Endothelial cell of umbilical vein (primary cell): ENCODE measurements at places on chromosomes 12 and 14. TPM values are rescaled to one million over a fixed set of nuclear protein-coding genes. Genes with fewer than 3 reads are reported as not detected.

DNA sequence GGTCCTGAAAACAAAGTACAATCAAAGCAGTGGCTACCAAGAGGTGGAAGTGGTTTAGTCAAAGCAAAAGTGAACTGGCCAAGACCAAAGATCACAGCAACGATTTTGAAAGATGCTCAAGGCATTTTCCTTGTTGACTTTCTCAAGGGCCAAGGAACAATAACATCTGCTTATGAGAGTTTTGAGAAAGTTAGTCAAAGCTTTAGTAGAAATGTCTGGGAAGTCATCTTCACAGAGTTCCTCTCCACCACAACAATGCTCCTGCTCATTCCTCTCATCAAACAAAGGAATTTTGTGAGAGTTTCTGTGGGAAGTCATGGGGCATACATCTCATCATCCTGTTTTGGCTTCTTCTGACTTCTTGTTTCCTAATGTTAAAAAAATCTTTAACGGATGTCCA, 80.1 kb downstream of the PLEKHA5 start:
- no peaks in the 10 kb centered on the region for H3K36me3 ChIP-seq
- no peak overlapping the region for H3K4me3 ChIP-seq
- no peaks in the 10 kb centered on the region for H3K4me1 ChIP-seq
- H3K27me3 ChIP-seq, result no peaks in the 10 kb centered on the region

DNA sequence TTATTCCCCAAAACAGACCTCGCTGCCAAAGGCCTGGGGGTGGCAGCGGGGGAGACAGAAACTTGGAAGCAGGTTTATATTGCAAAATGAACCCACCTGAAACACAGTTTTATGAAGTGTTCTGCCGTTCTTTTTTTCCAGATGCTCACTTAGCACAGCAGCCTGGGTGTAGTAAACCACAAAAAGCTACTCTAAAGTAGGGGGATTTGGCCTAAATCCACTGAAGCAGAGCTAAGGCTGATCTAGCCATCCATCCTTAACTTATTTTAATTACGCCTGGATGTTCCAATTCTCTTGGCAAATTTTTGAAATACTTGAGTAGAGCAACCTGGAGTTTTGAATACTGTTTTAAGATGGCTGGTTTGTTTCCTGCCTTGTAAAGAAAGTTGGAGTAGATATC, 121.2 kb downstream of the GPR135 start:
- no peak overlapping the region for H3K27ac ChIP-seq
- DNase-seq, result no peak
- H3K36me3 ChIP-seq, result no peaks in the 10 kb centered on the region
- no peaks in the 10 kb centered on the region for H3K27me3 ChIP-seq
- no peak overlapping the region for H3K4me3 ChIP-seq
- peaks cover 16% of the 10 kb centered on the region for H3K4me1 ChIP-seq

GRCh38 chr14:101808894-101809670, 47.6 kb downstream of the PPP2R5C start:
- peaks cover 16% of the 10 kb centered on the region for H3K4me1 ChIP-seq
- H3K36me3 ChIP-seq, result no peaks in the 10 kb centered on the region
- H3K27me3 ChIP-seq, result no peaks in the 10 kb centered on the region
- H3K4me3 ChIP-seq, result peak overlapping the region; percentile 57
- H3K27ac ChIP-seq, result peak overlapping the region; percentile 89

DNA sequence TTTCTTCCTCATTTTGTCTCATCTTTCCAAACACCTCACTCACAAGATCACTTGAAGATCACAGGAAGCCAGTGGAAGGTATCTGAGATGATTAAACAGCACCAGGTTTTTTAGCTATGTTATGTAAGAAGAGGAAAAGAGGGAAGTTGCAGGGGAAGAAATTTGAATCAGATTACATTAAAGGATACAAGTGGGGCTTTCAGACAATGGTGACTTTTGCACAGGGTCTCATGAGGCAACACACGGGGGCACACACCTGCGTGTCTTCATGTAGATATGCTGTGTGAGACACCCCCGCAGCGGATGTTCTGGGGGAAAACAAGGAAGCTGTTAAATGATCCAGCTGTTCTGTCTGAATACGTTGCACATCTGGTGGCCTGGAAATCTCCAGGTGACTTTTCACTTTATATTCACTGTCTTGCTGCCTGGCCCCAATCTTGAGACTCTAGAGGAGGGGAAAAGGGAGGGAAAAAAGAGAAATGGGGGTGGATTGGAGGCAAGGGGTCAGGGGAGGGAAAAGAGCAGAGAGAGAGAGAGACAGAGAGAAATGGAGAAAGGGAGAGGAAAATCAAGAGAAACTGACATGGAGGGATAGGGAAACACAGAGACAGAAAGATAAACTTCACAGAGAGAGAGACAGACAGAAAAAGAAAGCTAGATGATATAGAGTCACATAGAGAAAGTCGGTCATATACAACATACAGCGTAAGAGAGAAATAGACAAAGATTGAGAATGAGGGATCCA, 36.3 kb upstream of the PPP1CC start:
- no peaks in the 10 kb centered on the region for H3K36me3 ChIP-seq
- no peaks in the 10 kb centered on the region for H3K27me3 ChIP-seq
- no peak overlapping the region for H3K4me3 ChIP-seq
- H3K27ac ChIP-seq, result no peak overlapping the region
- no peak for DNase-seq
- no peaks in the 10 kb centered on the region for H3K4me1 ChIP-seq

DNA sequence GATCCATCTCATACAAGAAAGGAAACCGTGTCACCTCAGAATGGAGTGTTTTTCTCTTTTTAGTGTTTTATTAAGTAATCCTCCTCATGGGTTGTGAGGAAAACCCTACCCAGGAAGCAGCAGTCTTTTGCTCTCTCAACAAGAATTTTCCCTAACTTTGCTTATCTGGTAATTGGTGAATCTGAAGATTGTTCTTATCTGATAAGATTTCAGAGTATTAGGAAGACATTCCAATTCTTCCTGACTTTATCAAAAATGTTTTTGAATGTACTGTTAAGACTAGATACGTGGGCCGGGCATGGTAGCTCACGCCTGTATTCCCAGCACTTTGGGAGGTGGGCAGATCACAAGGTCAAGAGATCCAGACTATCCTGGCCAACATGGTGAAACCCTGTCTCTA, 86.0 kb downstream of the PHLDA1 start:
- H3K4me1 ChIP-seq, result peaks cover 20% of the 10 kb centered on the region
- H3K27ac ChIP-seq, result peak overlapping the region; percentile 94
- H3K27me3 ChIP-seq, result no peaks in the 10 kb centered on the region
- DNase-seq, result no peak

- no peak overlapping the region for H3K4me3 ChIP-seq
- H3K27ac ChIP-seq, result no peak overlapping the region
- no peaks in the 10 kb centered on the region for H3K4me1 ChIP-seq
- H3K36me3 ChIP-seq, result no peaks in the 10 kb centered on the region
Measured at GRCh38 chr14:38512236-38512635, 256.3 kb upstream of the CLEC14A start.

GRCh38 chr12:22110176-22110575, 64.2 kb downstream of the CMAS start:
- no peaks in the 10 kb centered on the region for H3K36me3 ChIP-seq
- no peak overlapping the region for H3K4me3 ChIP-seq
- no peaks in the 10 kb centered on the region for H3K4me1 ChIP-seq
- no peak for DNase-seq
- no peak overlapping the region for H3K27ac ChIP-seq

The IRAK3 gene
- total RNA-seq, result 7.4 and 8.5 TPM in 2 replicates

GRCh38 chr14:35406506-35407305, 2.2 kb upstream of the NFKBIA start:
- H3K36me3 ChIP-seq, result peaks cover 14% of the 10 kb centered on the region
- H3K27ac ChIP-seq, result no peak overlapping the region
- peaks cover 31% of the 10 kb centered on the region for H3K4me1 ChIP-seq
- DNase-seq, result peak; percentile 64
- no peaks in the 10 kb centered on the region for H3K27me3 ChIP-seq

The SSTR1 gene
- total RNA-seq, result 1.2 and 1.4 TPM in 2 replicates

DNA sequence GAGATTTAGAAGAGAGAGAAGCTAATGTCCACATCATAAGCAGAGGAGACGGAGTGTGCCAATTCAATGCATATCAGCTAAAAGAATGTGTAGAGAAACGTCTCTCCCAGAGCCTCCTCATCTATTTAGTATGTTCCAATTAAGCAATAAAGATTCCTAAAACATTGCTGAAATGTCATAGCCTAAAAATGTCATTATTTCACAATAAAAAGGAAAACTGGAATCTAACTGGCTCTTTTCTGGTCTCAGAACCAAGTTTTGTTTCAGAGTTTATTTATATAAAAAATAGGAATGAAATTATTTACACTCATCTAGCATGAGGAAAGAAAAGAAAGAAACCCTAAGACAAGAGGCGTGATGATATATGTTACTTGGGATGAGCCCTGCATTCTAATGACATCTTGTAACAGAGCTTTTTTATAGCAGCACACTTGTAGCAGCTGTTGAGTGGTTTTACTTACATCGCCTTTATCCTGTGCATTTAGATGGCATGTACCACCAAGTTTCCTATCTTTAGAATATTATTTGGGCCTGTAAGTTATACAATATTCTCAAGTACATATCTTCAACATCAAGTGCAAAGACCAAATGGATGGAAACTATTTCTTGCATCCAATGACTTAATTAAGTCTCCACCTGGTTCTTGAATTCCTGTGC, 266.3 kb upstream of the PRKD1 start:
- no peaks in the 10 kb centered on the region for H3K36me3 ChIP-seq
- H3K27ac ChIP-seq, result no peak overlapping the region
- no peak overlapping the region for H3K4me3 ChIP-seq
- no peaks in the 10 kb centered on the region for H3K27me3 ChIP-seq

GRCh38 chr14:19941668-19942067, 11.0 kb downstream of the OR4K1 start:
- H3K36me3 ChIP-seq, result no peaks in the 10 kb centered on the region
- no peak overlapping the region for H3K27ac ChIP-seq
- no peaks in the 10 kb centered on the region for H3K27me3 ChIP-seq
- H3K4me1 ChIP-seq, result no peaks in the 10 kb centered on the region
- no peak overlapping the region for H3K4me3 ChIP-seq

DNA sequence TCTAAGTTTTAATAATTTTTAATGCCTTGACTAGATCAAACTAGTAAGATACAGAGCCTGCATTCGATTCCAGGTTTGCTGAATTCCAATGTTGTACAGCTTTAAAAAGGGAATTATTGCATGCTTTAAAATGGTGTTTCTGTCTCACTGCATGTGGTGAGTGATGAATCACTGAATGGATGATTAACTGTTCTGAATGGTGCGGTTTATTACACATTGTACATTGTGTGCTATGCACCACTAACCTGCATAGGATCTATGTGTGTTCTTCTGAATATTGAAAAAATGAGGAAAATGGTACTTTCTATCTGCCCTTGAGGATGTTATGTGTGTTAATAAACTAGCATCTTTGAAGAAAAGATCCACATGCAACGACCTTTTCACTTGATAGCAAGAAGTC, 231.7 kb downstream of the NRXN3 start:
- H3K27ac ChIP-seq, result no peak overlapping the region
- H3K4me3 ChIP-seq, result no peak overlapping the region
- no peak for DNase-seq
- H3K27me3 ChIP-seq, result no peaks in the 10 kb centered on the region

GRCh38 chr12:102201436-102202061, 3.9 kb upstream of the PMCH start:
- H3K27me3 ChIP-seq, result no peaks in the 10 kb centered on the region
- no peak overlapping the region for H3K4me3 ChIP-seq
- DNase-seq, result no peak
- peaks cover 22% of the 10 kb centered on the region for H3K4me1 ChIP-seq
- H3K27ac ChIP-seq, result no peak overlapping the region
- no peaks in the 10 kb centered on the region for H3K36me3 ChIP-seq

GRCh38 chr14:36580141-36580855, 2.1 kb downstream of the NKX2-8 start:
- H3K27ac ChIP-seq, result no peak overlapping the region
- H3K4me1 ChIP-seq, result peaks cover 5% of the 10 kb centered on the region

The PPFIA2 gene
- total RNA-seq, result not detected in 2 replicates

DNA sequence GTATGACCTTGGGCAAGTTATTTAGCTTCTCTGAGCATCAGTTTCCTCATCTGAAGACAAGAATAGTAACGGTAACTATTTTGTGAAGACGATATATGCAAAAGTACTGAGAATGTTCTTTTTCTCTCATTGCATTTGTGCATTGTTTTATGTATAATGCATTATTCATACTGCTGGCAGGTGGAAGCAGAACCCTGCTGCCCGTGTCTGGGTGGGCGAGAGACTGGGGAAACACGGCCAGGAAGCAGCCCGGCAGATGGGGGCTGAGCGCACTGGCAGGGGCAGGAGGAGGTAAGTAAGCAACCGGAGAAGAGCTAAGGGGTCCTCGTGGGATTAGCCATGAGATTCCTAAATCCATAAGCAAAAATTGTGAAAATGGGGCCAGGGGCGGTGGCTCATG, 115.8 kb upstream of the MED13L start:
- H3K27ac ChIP-seq, result no peak overlapping the region
- H3K36me3 ChIP-seq, result no peaks in the 10 kb centered on the region
- peaks cover 10% of the 10 kb centered on the region for H3K4me1 ChIP-seq
- no peaks in the 10 kb centered on the region for H3K27me3 ChIP-seq

GRCh38 chr12:131852551-131853299, 24.5 kb downstream of the MMP17 start:
- no peaks in the 10 kb centered on the region for H3K4me1 ChIP-seq
- no peaks in the 10 kb centered on the region for H3K27me3 ChIP-seq
- H3K27ac ChIP-seq, result no peak overlapping the region
- DNase-seq, result no peak
- H3K36me3 ChIP-seq, result no peaks in the 10 kb centered on the region
- H3K4me3 ChIP-seq, result no peak overlapping the region

DNA sequence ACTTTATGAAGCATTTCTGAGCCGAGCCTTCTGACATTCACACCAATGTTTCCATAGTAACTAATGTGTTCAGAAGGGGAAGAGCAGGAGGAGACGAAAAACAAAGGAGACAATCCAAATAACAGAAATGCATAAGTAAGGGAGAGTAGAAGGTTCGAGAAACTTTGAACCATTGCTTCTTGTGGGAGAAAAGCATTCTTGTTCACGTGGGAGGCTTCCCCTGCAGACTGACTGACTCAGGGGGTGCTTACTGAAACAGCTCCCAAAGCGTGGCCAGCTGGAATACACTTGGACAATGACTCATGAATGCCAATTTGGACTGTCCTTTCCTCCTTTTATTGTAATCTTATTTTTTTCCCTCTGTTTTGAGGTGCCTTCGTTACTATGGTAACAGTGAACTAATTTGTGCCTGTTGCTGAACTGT, 73.9 kb downstream of the NEDD1 start:
- peak; percentile 82 for DNase-seq
- no peak overlapping the region for H3K27ac ChIP-seq
- H3K27me3 ChIP-seq, result peaks cover 5% of the 10 kb centered on the region

DNA sequence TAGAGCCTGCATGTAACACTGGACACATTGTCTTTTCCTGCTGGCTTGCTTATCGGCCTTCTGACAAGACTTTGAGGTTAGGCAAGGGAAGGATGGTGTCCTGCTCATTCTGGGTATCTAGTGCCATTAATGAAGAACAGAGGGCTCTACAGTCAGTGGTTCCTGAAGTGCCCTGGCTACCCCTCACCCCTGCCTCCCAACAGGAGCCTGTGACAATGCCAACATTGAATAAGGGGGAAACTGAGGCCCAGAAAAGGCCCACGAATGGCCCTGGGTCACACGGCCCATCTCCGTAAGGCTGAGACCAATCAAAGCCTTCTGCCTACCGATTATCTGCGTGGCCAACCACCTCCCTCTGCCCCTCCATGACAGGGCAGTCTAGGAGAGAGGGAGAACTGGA, 2.1 kb downstream of the IFI27L2 start:
- H3K27ac ChIP-seq, result no peak overlapping the region
- no peak for DNase-seq
- peaks cover 9% of the 10 kb centered on the region for H3K4me1 ChIP-seq
- H3K27me3 ChIP-seq, result no peaks in the 10 kb centered on the region
- H3K36me3 ChIP-seq, result no peaks in the 10 kb centered on the region

GRCh38 chr12:26119391-26119989, 5.3 kb downstream of the BHLHE41 start:
- H3K27ac ChIP-seq, result no peak overlapping the region
- peak; percentile 67 for DNase-seq
- peaks cover 20% of the 10 kb centered on the region for H3K4me1 ChIP-seq
- H3K4me3 ChIP-seq, result no peak overlapping the region

The C12orf60 gene
- total RNA-seq, result 1.1 and 1.3 TPM in 2 replicates
